Central memory CD4-positive, alpha-beta T cell (primary cell): ENCODE measurements at places on chromosomes 1 and 21.

GRCh38 chr21:15332572-15332971, 267.8 kb upstream of the NRIP1 start:
- no peak for DNase-seq

GRCh38 chr1:173818459-173818858, 6.0 kb upstream of the DARS2 start:
- DNase-seq, result no peak

- DNase-seq, result no peak
Measured at GRCh38 chr1:162117039-162117774, 47.7 kb downstream of the NOS1AP start.

DNA sequence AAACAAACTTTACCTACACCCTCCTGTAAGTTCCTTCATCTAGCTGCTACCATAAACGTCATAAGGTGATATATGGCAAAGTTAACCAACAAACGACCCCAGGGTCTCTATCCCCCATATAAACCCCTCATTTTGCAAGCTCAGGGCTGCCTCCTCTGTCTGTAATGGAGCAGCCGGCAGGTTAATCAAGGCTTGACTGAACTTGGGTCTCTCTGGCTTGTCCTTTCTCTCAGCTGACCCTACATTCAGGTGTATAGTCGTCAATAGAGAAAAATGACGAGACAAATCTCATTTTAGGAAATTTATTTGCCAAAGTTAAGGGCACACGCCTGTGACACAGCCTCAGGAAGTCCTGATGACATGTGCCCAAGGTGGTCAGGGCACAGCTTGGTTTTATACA, 67.4 kb downstream of the WDR4 start:
- no peak for DNase-seq

DNA sequence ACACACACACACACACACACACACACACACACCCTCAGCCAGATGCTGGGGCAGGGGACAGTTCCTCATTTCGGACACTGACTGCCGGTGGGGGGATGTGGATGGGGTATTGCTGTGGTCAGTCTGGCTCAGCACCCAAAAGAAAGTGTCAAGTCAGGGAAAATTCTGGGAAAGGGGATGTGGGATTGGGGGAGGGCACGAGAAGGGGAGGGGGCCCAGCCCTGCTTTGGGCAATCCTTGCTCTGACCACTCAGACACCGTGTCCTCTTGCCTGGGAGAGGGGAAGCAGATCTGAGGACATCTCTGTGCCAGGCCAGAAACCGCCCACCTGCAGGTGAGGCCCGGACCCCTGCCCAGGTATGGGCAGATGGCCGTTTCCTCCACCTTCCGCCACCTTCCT, at the start of gene C1QC:
Gene C1QC, plus strand, starts transcription at position 253 of the 400 bp plus-strand sequence. CDS start 391 bp downstream, outside the sequence.
- no peak for DNase-seq
